ENCODE measurements at places on chromosomes 1 and 21. TPM values are rescaled to one million over a fixed set of nuclear protein-coding genes. Genes with fewer than 3 reads are reported as not detected.
A peak's percentile ranks its signal among the peaks of the same experiment; 100 is the strongest.

The LINGO4 gene
- not detected for total RNA-seq

The CORT gene
- total RNA-seq: 0.13 TPM

The ERVH48-1 gene
- 7.6 TPM for total RNA-seq

GRCh38 chr1:38085666-38086330 lies 39.2 kb upstream of the POU3F1 start:
- H3K36me3 ChIP-seq: no peaks in the 10 kb centered on the region
- DNase-seq: no peak
- H3K27ac ChIP-seq: no peak overlapping the region
- no peak overlapping the region for H3K4me3 ChIP-seq
- H3K27me3 ChIP-seq: peaks cover 6% of the 10 kb centered on the region

GRCh38 chr1:186059311-186059710 lies 315.7 kb downstream of the TPR start:
- H3K36me3 ChIP-seq: no peaks in the 10 kb centered on the region
- H3K27ac ChIP-seq: no peak overlapping the region
- no peak for DNase-seq

The FCGR2B gene
- total RNA-seq: 0.52 TPM

GRCh38 chr1:150972417-150972940 lies 2.2 kb downstream of the CERS2 start:
- no peak for DNase-seq
- peaks cover 48% of the 10 kb centered on the region for H3K4me1 ChIP-seq
- H3K27ac ChIP-seq: peak overlapping the region; percentile 94
- peak overlapping the region; percentile 81 for H3K4me3 ChIP-seq
- no peaks in the 10 kb centered on the region for H3K36me3 ChIP-seq
- no peaks in the 10 kb centered on the region for H3K27me3 ChIP-seq

DNA sequence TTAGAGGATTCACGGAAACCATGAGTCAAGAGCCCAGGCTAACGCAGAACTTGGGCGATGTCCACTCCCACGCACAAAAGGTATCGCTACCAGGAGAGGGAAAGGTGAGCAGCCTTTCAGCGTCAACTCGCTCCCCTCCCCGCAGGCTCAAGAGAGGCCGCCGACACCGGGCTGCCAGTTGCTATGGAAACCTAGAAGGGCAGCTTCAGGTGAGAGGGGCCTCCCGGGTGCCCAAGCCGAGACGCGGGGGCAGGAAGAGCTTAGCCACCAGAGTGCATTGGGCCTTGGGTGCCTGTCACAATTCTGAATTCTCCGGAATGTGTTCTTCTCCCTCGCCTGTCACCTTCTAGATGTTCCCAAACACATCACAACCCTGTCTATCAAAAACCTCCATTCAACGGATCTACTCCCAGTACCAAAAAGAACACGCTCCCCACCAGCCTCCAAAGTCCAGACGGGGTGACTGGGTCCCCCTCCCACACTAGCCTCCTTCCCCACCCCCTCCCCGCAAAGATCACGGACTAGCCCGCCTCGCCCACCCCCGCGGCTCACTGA lies 694 bp downstream of the MEAF6 start:
- peaks cover 11% of the 10 kb centered on the region for H3K4me1 ChIP-seq
- DNase-seq: peak; percentile 81
- H3K4me3 ChIP-seq: peak overlapping the region; percentile 97
- H3K27ac ChIP-seq: peak overlapping the region; percentile 95
- no peaks in the 10 kb centered on the region for H3K27me3 ChIP-seq

The FOXJ3 gene
- 47.9 TPM for total RNA-seq

DNA sequence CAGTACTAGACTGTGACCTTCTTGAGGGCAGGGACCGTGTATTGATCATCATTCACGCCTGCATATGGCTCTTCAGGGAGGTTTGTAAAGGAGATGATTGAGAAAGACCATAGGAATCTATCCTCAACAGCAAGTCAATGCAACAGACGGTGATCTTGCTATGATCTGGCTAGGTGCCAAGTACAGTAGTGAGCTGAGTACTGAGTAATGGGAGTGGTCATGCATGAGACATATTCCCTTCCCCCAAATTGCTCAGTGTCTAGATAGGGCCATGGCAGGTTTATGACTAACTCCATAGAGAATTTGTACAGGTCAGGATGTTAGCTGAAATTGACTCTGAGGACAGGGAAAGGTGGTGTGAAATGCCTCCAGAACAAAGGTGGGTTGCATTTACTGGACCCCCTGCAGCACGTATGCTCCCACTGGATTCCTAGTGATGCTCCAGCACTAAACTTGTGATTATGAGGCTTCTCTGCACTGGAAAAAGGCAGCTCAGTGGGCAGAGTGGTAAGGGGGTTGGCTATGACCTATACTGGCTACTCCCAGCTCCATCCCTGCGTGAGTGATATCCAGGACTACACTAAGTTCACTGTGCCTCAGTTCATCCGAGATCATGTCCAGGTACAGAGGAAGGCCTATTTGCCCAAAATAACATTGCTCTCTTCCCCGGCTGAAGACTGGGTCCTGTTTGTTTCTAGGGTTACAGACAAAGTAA lies 37.2 kb downstream of the KCNJ6 start:
- H3K4me3 ChIP-seq: no peak overlapping the region
- H3K4me1 ChIP-seq: no peaks in the 10 kb centered on the region

The S100A12 gene
- total RNA-seq: not detected

DNA sequence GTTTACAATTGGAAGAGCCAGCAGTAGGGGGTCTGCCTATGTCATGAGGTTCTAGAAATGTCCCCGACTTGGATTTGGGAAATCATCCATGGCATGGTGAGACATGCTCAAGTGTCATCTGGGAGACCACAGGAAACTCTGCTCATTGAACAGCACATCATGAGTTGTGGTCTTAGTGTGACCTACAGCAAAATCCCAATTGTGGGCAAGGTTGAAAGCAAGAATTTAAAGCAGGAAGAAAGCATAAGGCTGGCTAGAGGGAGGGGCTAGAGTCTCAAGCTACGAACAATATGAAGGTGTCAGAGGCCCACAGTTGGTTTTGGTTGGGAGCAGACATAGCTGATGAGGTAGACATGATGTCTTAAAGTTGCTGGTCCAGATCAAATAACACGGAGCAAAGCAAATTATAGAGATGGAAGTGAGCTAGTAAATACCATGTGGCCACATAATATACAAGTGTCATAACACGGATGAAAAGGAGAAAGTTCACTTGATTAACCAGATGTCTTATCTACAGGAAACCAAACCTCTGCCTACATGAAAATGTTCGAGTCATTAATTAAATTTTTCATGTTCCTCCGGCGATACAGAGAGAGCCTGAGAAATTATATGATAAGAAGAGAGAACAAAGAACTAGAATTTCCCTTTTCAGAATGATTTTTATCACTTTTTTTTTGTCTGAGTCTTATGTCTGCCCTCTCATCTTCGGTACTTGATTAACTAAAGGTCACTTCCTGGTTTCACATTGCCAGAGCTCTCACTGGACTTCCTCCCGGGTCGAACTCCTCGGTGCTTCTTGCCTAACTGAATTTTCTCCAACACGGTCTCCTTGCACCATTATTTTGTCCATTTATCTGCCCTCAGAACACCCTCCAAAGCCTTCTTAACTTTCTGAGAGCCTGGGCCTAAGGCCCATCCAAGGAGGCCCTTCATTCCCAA lies 67.5 kb upstream of the DUSP10 start:
- H3K27me3 ChIP-seq: no peaks in the 10 kb centered on the region
- H3K36me3 ChIP-seq: no peaks in the 10 kb centered on the region
- no peak overlapping the region for H3K4me3 ChIP-seq
- no peak for DNase-seq
- H3K4me1 ChIP-seq: no peaks in the 10 kb centered on the region

GRCh38 chr1:67134695-67135094 lies at the start of gene C1orf141:
Gene C1orf141 (minus strand): TSS chr1:67134970. CDS start chr1:67127240, 7,730 bp downstream.
- H3K4me1 ChIP-seq: peaks cover 35% of the 10 kb centered on the region
- H3K27me3 ChIP-seq: no peaks in the 10 kb centered on the region
- H3K36me3 ChIP-seq: no peaks in the 10 kb centered on the region
- H3K27ac ChIP-seq: no peak within 1 kb of the TSS

The KTI12 gene
- 9.6 TPM for total RNA-seq

DNA sequence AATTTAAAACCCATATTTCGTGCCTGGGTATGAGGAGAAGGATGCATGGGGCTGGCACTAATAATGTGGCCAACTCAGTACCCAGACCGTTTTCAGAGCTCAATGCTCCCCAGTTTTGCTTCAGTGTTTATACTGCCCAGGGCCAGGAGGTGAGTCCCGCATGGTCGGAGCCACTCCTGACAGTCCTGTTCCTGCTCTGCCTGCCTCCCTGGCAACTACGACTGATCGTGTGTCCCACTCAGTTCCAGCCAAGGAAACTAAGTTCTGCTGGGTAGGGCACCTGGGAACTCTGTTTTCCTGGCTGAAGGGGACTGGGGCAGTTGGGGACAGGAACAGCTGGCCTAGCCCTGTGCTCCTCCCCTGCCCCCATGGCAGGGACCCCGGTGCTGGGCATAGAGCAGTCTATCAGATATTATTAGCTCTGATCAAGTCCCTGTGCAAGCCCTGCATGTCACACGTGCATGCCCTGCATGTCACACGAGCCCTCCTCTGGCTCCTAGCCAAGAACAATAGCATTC lies 19.2 kb downstream of the S100A7 start:
- no peak overlapping the region for H3K4me3 ChIP-seq
- H3K27me3 ChIP-seq: no peaks in the 10 kb centered on the region
- DNase-seq: no peak

- no peak overlapping the region for H3K4me3 ChIP-seq
- no peaks in the 10 kb centered on the region for H3K36me3 ChIP-seq
- H3K4me1 ChIP-seq: no peaks in the 10 kb centered on the region
Observed at GRCh38 chr1:174700314-174700713, 252.6 kb downstream of the GPR52 start.

The TRIM58 gene
- not detected for total RNA-seq

DNA sequence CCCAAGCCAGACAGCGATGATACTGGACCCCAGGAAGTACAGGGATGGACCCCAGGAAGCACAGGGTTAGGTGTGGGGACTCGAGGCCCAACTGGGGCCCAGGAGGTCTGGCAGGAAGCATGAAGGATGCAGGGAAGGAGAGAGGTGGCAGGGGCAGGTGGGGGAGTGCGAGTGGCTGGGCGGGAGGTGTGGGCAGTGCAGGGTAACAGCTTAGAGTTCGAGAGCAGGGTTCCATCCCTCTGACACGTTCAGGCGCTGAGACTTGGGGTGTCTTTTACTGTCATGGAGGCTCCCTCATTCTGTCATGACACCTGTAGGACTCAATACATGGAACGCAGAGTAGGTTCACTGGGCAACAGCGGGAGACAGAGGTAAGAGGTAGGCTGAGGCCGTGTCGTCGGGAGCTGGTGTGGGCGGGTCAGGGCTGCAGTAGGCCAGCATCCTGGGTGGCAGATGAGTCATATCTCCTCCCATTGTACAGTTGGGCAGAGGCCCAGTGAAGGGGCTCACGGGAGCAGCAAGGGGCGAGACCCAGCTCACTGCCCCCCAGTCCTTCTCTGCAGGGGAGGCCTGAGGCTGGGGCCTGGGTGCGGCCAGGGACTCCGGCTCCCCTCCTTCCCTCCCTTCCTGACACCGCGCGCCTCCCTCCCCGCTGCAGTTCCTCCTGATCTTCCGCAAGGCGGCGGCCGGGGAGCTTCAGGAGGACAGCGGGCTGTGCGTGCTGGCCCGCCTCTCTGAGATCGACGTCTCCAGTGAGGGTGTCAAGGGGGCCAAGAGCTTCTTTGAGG lies 11.6 kb upstream of the CTRC start:
- H3K27ac ChIP-seq: no peak overlapping the region
- H3K36me3 ChIP-seq: no peaks in the 10 kb centered on the region
- no peak overlapping the region for H3K4me3 ChIP-seq
- no peaks in the 10 kb centered on the region for H3K27me3 ChIP-seq

- H3K4me3 ChIP-seq: no peak overlapping the region
- no peak overlapping the region for H3K27ac ChIP-seq
- H3K27me3 ChIP-seq: no peaks in the 10 kb centered on the region
- no peaks in the 10 kb centered on the region for H3K36me3 ChIP-seq
- DNase-seq: no peak
Observed at GRCh38 chr1:243388276-243388675, 132.4 kb downstream of the SDCCAG8 start.

DNA sequence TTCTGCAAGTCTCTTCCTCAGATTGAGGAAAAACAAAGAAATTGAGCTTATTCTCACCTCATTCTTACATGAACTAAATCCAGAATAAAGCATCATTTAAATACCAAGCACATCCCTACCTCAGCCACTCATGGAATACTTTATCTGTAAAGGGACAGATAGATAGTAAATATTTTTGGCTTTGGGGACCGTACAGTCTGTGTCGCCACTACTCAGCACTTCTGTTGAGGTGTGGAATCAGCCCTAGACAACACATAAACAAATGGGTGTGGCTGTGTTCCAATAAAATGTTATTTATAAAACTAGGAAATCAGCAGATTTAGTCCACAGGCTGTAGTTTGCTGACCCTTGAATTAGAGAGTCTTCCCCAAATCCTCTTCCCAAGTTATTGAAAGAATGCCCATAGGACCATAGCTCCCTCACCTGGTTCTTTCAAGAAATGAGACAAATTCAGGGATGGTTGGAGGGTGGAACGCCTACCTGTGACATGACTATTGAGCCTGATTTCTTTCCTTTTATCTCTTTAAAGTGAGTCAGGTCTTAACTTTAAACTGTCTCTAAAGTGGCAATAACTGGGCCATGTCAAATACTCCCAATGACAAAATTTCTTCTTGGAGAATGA lies 878.5 kb downstream of the USP25 start:
- no peak overlapping the region for H3K4me3 ChIP-seq
- no peak overlapping the region for H3K27ac ChIP-seq
- no peaks in the 10 kb centered on the region for H3K27me3 ChIP-seq

GRCh38 chr1:79197421-79197820 lies 190.9 kb upstream of the ADGRL4 start:
- H3K27me3 ChIP-seq: no peaks in the 10 kb centered on the region
- no peak overlapping the region for H3K27ac ChIP-seq
- no peaks in the 10 kb centered on the region for H3K4me1 ChIP-seq
- DNase-seq: no peak

DNA sequence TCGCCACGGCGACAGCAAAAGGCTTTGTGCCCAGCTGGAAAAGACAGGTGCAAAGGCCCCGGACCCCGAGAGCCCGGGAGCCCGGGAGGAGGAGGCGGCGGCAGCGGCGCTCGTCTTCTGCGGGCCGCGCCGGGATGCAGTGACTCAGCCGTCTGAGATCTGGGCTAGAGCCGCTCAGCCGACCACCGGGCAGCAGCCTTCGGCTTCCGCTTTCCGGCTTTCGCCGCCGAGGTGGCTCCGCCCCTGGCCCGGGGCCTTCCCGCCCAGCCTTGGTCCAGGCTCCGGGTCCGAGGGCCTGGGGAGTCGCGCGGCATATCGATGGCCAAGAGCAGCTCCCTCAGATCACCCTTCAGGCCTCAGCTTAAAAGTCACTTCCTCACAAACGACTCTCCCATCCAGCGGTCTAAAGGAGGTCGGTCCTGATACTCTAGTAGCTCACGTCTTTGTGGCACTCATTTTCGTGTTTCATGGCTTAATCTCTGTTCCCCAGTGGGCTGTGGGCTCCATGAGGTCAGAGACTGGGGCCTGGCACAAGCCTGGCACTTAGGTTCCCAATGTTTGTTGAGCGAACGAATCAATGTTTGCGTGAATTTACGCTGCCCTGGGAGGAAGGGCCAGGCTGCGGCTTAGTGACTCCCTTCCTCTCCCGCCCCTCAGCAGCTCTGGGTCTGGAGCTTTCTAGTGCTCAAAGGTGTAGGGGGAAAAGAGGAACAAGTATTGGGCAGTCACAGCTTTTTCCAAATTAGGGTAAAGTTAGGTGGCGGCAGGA lies at the start of gene PHTF1:
Gene PHTF1 (minus strand): TSS at position 154 of the 769 bp plus-strand sequence. CDS start 783 bp downstream, outside the sequence.
- peak within 1 kb of the TSS; percentile 93 for H3K27ac ChIP-seq
- peaks cover 7% of the 10 kb centered on the region for H3K4me1 ChIP-seq
- no peaks in the 10 kb centered on the region for H3K36me3 ChIP-seq
- no peaks in the 10 kb centered on the region for H3K27me3 ChIP-seq
- peak within 1 kb of the TSS; percentile 85 for H3K4me3 ChIP-seq

- no peak overlapping the region for H3K4me3 ChIP-seq
- no peaks in the 10 kb centered on the region for H3K27me3 ChIP-seq
- H3K27ac ChIP-seq: no peak overlapping the region
- H3K4me1 ChIP-seq: peaks cover 16% of the 10 kb centered on the region
Observed at GRCh38 chr1:2328676-2329455, 62.5 kb downstream of the MORN1 start.
